ENCODE measurements at places on chromosomes 2 and 18.
A peak's percentile ranks its signal among the peaks of the same experiment; 100 is the strongest.

GRCh38 chr2:60320724-60321123, 232.7 kb downstream of the BCL11A start:
- no peak for DNase-seq

DNA sequence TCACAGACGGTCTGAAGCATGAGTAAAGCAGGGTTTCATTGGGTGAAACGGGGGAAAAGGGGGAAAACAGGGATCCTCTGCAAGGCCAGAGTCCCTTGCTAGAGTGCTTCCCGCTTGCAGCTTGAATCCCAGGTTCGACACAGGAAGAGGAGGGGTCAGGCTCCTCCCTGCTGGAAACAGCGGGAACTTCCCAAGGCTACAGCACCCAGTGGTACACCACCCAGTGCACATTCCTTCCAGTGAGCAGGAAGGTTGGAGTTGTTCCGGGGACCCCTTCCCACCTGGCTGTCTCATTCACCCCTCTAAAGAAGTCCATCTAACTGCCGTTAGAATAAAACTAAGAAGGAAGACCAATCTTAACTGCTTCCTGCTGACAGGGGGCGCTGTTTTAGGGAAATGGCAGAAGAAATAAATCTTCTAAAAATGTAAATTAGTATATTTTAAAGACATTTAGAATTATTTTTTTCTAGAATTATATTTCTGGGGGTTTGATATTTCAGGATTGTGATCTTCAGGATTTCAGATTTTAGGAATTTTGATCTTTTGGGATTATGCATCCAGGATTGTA, 230.9 kb downstream of the RBM43 start:
- DNase-seq: no peak

GRCh38 chr2:189412330-189412953, 28.8 kb upstream of the WDR75 start:
- peak; percentile 65 for DNase-seq

- DNase-seq: no peak
Measured at GRCh38 chr2:24176326-24176725, 1.5 kb downstream of the FAM228A start.

DNA sequence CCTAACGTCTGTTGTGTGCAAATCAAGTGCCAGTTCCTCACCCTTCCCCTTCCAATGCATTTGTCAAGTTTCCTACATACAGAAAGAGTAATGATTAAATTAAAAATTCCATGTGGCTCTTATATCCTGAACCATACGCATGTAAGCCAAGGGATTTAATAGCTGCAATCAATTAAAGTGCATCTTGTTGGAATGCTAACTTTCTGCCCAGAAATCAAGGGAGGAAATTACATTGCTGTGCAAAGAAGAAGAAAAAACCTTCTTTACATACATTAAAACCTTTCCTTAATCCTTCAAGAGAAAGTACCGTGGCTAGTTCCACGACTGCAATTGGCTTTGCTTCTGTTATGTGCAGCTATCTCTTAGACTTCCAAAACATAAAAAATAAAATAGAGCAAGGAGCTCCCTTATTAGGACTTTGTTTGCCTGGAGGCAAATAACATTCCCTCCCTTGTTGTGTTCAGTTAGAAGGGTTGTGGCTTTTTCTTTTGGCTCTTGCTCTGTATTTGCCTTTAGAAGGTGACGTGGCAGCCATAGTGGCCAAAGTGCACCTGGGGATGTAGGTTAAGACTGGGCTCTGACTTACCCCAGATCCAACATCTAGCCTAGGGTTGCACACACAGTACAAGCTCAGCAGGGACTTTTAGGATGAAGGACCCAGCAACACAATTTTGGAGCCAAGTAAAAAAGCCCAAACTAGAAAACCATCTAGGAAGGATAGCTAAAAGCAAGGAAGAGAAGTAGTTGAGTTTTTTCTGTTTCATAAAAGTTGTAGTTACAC, 158.3 kb downstream of the ANTXR1 start:
- DNase-seq: no peak

Measured in activated naive CD4-positive, alpha-beta T cell treated with anti-CD3 and anti-CD28 coated beads, Interleukin-2, amount 10 ng/mL, durations not matched to agents 7 days and 5 days (primary cell).